Spinal cord (tissue), 10 donors: ENCODE measurements at places on chromosomes 2 and 18. TPM values are rescaled to one million over a fixed set of nuclear protein-coding genes. Genes with fewer than 3 reads are reported as not detected.

The SERPINB12 gene
- polyA plus RNA-seq: not detected

The LBX2 gene
- polyA plus RNA-seq: not detected

The OXER1 gene
- polyA plus RNA-seq: 1.6 TPM

The KANSL3 gene
- polyA plus RNA-seq: 35.4 TPM

The DPP4 gene
- 1.2 TPM for polyA plus RNA-seq

The PNPT1 gene
- polyA plus RNA-seq: 35.4 TPM

The EHD3 gene
- 27.7 TPM for polyA plus RNA-seq

The SH3RF3 gene
- 10.4 TPM for polyA plus RNA-seq

The UPP2 gene
- 1.5 TPM for polyA plus RNA-seq

The CD8B gene
- polyA plus RNA-seq: 3.5 TPM

The PRPF40A gene
- polyA plus RNA-seq: 62.5 TPM

The POTEI gene
- polyA plus RNA-seq: 0.95 TPM

The PTH2R gene
- polyA plus RNA-seq: 1.0 TPM

The DSG3 gene
- polyA plus RNA-seq: not detected

The EN1 gene
- 0.83 TPM for polyA plus RNA-seq

The HNMT gene
- polyA plus RNA-seq: 36.6 TPM

The SNTG2 gene
- polyA plus RNA-seq: 2.0 TPM

The UNC80 gene
- 12.3 TPM for polyA plus RNA-seq

The FAM110C gene
- polyA plus RNA-seq: 7.3 TPM

The SERPINB10 gene
- not detected for polyA plus RNA-seq

The TMEFF2 gene
- polyA plus RNA-seq: 85.6 TPM

The FAM124B gene
- polyA plus RNA-seq: 7.4 TPM

The ABCG5 gene
- 0.44 TPM for polyA plus RNA-seq

The TTC31 gene
- polyA plus RNA-seq: 21.5 TPM

The CDC42EP3 gene
- polyA plus RNA-seq: 22.9 TPM
